ENCODE measurements at places on chromosomes 4 and X. TPM values are rescaled to one million over a fixed set of nuclear protein-coding genes. Genes with fewer than 3 reads are reported as not detected.

The MAGEB2 gene
- not detected for total RNA-seq

DNA sequence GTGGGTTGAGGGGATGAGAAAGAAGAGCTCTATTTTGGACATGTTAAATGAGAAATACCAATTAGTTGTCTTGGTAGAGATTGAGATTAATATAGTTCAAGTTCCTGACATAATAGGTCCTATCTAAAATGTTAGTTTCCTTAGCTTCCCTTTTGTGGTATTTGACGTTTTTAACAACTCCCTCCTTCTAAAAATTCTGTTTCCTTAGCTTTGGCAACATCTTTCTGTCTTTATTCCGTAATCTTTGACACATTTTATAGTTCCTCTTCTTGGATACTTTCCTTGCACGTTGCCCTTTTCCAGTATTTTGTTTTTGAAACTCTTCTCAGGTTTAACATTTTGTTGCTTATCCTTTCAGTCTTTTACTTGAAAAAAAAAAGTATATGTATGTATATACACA lies 36.9 kb downstream of the LAMTOR3 start:
- DNase-seq: no peak

DNA sequence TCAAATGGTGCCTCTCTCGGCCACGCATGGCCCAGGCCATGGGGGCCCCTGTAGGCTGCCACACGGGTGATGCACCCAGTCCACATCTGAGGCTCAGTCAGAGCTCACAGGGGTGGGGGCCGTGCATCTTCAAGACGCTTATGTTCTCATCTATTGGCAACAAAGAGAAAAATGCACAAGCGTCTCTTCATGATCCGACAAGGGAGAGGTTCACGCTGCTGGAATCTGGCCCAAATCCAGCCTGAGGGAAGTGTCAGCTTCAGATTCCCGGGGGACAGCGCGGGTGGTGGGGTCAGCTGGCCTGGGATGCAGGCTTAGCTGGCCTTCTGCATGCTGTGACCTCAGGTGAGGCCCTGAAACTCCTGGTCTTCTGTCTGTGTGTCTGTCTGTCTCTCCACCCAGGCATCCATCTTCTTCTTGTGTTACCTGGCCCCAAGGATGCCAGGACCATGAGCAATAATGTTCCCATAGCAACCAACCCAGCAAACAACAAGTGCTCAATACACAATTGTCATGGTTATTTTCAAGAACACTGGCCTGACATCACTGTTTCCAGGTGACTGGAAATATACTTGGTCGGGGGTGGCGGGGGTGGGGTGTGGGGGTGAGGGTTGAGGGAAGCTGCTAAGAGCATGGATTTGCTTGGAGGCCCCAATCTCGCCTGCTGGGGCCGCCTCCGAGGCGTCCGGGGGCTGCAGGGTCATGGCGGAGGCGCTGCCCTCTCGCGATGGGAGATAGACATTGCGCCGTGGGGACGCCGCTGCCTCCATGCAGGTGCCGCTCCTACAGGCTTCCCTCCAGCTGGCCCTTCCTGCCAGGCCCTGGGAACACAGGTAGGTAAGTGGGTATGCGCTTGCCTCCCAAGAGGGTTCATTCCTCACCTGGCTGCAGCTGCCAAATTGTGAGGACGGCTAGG lies 48.3 kb downstream of the ABLIM2 start:
- peak; percentile 51 for DNase-seq

The NAP1L3 gene
- 37.9 TPM for total RNA-seq

GRCh38 chr4:163806653-163807052 lies 312.2 kb downstream of the TMA16 start:
- no peak for DNase-seq

- DNase-seq: peak; percentile 33
These were observed 99.6 kb downstream of the CEP135 start for GRCh38 chr4:56048383-56048701.

The GYPB gene
- total RNA-seq: not detected

The HAUS7 gene
- 6.8 TPM for total RNA-seq
